NCI-H1048 (cell line): ENCODE measurements at places on chromosomes 7 and 10.
A peak's percentile ranks its signal among the peaks of the same experiment; 100 is the strongest.

DNA sequence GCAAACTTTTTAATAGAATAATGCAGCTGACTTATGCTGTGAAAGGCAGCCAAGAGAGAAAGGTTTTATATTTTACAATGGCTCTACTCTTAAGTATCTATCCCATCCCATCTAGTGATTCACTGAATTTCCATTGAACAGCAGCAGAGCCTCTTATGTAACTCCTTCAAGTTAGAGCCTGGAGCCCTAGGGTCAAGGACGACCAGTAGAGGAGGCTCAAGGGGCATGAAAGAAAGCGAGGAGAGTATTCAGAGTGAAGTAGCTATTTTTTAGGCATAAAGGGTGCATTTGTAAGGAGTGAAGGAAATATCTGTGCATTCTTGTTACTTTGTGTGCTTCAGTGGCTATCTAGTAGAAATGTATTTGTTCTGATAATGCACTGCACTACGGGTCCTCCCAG is 180.2 kb upstream of the TPK1 start:
- DNase-seq = no peak

- DNase-seq = no peak
Measured at GRCh38 chr7:100008525-100008924, 6.9 kb upstream of the ZKSCAN1 start.

GRCh38 chr10:58756130-58756719 is 243.6 kb downstream of the BICC1 start:
- DNase-seq = no peak

DNA sequence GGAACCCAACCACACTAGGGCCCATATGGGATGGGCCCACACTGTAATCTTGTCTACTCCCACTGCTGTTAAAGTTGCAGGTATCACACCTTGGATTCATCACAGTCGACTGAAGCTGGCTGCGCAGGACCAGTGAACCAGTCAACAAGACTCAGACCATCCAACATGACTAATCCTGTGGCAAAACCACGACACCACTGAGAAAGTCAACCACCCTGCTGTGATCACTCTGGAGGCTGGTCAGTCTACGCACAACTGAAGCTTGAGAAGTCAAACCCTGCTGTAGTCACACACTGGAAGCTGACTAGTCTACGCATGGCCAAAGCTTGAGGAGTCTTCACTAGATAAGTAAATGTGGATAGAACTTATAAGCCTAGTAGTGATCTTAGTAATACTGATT is 9.6 kb upstream of the CYREN start:
- no peak for DNase-seq

DNA sequence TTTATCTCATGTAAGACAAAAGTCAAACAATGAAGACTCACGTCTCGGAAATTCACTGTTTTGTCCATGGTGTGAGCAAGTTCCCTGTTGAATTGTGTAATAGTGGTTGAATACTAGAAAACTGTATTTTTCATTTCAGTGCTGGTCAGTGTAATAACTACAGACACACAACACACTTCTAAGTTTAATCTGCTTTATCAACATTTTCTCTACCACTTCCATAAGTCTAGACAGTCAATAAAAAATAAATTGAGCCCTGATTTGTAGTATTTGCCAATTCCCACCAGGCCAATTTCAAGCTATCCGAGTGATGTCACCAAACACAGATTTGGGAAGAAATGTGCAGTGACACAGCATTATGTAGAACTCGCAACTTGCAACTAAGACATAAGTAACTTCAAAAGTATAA is 81.9 kb downstream of the GPR141 start:
- DNase-seq = no peak

GRCh38 chr7:45072131-45073030 is 16.4 kb downstream of the NACAD start:
- no peak for DNase-seq

DNA sequence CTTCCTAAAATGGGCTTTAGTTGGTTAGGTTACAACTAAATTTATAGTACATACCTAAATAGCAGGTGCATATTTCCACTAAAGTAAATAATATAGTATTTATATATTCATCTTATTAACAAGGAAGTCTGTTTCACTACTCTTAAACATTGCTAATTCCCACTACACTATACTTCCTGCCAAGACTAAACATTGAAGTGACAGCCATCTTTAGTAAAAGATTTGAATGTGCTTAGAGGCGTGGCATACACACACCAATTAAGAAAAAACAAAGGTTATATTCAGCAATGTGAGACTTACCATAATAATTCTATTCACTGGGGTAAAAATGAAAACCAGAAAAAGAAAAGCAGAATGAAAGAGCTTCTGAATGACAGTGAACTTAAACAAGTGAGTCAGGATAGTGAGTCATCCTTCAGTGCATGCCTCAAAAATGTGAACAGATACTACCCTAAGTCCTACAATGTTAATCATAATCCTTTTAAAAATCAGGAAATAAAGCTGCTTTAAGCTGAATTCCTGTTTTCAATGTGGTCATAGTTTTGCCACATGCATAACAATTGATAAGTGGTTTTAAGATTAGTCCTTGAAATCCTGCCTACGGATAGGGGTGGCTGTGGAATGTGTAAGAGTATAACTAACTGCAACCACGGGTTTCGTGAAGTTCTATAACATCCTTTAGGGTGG is 59.4 kb downstream of the USP6NL start:
- peak; percentile 12 for DNase-seq

DNA sequence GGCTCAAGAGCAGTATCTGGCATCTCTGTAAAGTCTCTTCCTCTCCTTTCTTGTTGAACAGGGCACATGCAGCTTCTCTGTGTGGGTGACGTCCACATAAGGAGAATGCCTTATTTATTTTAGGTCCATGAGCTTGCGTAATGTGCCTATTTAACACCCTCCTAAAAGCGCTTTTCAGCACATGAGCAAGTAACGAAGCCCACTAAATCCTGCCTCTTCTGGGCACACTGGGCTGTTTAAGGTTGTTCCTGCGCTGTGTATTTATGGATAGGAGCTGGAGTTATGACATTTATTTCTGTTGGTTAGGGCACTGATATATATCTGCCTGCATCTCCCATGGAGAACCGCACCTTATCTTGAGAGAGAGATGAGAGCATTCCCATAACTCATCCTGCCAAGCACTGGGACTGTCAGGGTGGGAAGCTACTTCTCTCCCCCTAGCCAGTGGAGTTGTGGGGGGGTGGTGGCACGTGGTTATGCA is 76.1 kb downstream of the LRRC4 start:
- DNase-seq = no peak

DNA sequence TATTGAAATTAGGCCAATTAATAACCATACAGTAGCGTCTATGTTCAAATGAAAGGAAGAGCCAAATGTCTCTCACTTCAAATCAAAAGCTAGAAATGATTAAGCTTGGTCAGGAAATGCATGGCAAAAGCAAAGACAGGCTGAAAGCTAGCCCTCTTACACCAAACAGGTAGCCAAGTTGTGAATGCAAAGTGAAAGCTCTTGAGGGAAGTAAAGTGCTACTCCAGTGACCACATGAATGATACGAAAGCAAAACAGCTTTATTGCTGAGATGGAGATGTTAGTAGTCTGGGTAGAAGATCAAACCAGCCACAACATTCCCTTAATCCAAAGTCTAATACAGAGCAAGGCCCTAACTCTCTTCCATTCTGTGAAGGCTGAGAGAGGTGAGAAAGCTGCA is 123.8 kb downstream of the TEX36 start:
- no peak for DNase-seq

DNA sequence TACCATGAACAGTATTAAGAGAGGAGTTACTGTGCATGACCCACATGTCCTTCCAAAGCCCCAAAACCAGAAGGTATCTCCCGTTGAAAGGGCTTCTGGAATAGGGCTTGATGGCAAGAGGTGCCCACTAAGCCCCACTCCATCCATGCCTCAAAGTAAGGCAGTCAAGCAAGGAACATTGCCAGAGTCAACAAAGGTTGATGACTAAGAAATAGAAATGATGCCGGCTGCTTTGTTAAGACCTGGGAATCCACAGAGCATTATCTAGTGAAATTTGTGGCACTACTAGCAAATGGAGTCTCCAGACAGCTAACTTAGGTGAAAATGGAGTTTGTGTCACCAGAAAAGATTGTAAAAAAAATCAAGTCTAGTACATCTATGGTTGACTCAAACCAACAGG is 6.2 kb downstream of the SFR1 start:
- DNase-seq = no peak

DNA sequence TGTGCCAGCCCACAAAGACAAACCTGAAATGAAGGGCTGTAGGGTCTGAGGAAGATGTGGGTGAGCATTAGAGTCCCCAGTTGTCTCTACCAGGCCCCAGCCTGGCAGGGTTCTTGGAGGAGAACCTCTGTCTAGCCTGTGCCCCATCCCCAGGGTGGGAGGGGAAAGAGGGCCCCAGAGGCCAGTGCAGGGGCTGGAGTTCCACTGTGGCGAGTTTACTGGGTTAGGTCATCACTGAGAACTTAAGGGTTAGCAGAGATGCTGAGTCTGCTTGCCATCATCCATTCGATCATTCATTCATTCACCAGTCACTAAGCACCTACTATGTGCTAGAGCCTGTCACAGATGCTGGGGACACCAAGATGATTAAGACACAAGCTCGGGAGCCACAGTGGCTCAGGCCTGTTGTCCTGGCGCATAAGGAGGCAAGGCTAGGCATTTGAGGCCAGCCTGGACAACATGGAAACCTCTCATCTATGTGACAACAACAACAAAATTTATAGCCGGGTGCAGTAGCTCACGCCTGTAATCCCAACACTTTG is 2.6 kb downstream of the ANKRD2 start:
- no peak for DNase-seq

DNA sequence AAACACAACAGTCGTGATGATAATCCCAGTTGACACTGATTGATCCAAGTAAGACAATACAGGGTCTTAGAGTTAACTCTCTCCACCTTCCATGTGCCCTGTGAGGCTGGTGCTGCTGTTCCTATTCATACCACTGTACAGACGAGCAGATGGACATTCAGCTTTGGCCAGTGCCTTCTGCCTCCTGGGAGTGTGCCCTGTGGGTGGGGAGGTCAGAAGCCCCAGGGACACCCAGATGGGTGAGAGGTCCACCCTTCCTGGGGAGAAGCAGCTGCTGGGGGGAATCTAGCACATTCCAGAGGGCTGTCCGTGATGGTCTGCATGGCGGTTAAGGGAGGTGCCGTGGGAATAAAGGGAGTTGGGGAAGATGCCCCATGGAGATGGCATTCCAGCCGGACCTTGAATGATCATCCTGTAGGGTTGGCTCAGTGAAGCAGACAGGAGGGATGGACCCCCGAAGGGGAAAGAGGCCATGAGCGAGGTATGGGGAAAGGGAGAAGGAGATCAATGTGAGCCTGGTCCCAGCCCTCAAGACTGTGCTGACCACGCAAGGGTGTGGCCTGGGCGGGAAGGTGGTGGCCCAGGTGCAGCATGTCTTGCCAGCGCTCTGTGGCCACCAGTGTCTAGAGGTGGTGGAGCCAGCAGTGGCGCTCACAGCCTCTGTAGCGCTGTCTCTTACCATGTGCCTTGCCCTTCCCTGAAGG is 74.0 kb downstream of the ADCY1 start:
- DNase-seq = no peak

DNA sequence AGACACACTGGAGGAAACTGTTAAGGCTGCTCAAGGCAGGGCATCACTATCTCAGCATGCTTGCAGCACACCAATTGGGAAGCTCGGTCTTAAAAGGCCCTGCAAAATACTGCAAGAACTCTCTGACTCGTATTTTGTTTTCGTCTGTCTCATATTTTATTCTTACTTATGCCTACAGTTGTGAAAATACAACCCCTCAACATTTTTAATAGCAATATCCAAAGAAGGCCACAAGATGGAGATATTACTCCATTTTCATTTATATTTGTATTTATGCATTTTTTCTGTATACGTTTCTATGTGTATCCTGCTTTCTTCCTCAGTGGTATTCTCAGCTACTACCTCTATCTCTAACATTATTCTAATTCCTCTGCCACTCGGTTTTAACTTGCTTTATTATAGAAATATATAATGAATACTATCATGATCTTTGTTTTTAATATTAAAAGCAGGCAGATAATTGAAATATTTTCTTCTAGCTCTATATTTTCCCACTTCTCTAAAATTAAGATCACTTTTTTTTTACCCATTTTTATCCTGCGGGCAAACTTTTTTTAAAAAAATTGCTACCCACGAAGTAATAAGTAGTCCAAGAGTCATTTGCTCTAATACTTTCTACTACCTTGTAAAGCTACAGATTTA is 10.0 kb downstream of the DNAJC1 start:
- DNase-seq = no peak

DNA sequence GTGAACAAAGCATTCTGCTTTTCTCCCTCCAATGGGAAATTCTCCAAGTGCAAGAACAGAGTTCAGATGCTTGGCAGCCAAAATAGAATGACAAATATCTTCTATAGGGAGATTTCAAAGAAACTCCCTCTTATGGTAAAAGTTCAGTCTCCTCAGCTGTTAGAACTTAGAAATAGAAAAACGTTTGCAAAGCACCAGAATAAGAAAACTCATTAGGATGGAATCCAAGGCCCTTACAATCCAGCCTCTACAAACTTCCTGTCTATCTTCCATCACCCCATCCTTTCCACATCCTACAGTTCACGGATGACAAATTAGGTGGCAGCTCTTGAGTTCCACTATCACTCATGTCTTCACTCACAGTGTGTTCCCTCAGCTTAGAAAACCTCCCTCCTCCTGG is 25.7 kb downstream of the FAM13C start:
- DNase-seq = no peak

GRCh38 chr10:114577133-114577532 is 80.9 kb downstream of the ABLIM1 start:
- no peak for DNase-seq

- DNase-seq = no peak
Measured at GRCh38 chr10:69222157-69223027, 2.3 kb downstream of the HKDC1 start.

GRCh38 chr7:131640686-131641085 is 84.3 kb upstream of the PODXL start:
- no peak for DNase-seq

DNA sequence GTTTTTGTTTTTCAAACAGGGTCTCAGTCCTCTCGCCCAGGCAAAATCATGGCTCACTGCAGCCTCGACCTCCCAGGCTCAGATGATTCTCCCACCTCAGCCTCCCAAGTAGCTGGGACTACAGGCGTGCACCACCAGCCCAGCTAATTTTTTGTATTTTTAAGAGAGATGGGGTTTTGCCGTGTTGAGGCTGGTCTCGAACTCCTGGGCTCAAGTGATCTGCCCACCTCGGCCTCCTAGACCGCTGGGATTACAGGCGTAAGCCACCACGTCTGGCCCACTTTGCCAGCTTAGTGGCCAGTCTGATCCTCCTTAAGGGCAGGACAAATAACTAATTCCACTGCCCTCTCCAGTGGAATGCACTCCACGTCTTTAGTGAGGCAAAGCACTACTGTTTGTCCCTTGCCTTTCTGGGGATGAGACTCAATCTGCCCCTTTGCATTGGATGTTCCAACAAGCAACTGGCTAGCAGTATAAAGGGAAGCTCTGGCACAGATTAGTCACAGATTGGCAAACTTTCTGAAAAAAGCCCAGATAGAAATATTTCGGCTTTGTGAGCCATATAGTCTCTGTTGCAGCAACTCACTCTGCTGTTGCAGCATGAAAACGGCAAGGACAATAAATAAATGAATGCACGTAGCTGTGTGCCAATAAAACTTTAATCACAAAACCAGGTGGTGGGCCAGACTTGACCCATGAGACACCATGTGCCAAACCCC is 143.8 kb upstream of the RHEB start:
- DNase-seq = no peak
